ENCODE measurements at places on chromosomes 3 and 15.

- DNase-seq = no peak
Observed at GRCh38 chr3:171984883-171985282, 54.5 kb upstream of the FNDC3B start.

GRCh38 chr3:72160351-72160750, 375.4 kb upstream of the PROK2 start:
- DNase-seq = no peak

DNA sequence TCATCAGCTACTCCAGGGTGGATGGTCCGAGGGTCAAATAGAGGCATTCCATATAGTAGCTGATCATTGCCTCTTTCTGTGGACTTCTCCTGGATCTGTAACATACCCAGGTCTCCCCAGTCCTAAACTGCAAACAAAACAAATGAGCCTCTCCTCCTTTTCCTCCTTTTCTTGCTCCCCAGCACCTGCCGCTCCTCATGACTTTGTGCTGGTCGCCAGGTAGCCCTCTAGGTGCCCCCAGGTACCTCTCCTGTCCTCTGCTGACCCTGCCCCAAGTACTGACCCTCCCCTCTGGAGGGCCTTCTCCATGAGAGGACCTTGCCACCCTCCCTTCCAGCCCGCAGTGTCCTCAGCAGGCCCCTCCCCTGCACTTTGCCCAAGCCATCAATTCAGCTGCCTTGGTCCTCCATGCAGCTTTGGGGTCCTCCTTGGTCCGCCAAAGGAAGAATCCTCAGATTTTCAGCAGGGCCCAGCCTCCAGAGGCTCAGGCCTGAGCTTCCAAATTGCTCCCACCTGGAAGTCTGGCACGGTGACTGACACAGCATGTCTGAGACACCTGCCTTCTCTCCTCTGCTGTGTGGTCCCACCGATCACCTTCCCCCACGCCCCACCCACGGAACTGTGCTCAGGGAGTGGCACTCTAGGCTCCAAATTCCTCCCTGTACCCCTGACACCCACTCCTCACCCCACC, 111.0 kb downstream of the LRRK1 start:
- no peak for DNase-seq

GRCh38 chr3:114221165-114221880, 16.1 kb downstream of the ZNF80 start:
- DNase-seq = no peak

GRCh38 chr3:161319867-161320266, 51.5 kb downstream of the SPTSSB start:
- no peak for DNase-seq

DNA sequence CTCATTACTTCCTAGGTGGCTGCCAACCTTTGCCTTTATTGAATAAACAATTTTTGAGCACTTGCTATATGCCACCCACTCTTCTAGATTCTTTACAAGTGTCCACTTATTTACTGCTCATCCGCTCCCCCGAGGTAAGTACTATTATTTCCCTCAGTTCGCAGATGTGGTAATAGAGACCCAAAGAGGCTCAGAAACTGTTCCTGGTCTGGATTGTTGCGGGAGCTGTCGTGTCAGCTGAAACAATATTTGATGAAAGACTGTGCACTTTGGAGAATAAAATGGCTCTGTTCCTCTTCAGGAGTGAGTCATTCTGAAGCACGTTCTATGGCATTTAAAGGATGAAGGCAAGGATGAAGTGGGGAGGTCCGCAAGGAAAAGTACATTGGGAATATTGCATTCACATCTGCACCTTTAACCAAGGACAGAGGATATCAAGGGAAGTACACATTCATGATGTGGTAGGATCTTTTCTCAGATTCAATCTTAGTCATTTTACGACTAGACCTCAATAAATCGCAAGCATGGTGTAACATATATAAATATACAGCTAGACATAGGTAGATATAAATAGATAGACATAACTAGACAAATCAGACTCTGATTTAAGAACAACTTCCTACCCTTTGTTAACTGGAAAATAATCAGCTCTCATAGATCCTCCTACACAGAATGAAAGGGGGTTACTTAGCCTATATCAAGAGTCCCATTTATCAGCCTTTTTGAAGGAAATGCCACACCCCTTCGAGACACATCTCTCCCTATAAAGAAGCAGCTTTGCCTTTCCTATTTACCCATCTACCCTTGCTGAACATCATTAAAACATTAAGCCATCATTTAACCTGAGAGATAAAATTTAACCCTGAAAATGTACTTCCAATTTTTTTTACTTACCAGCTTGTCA, 70.3 kb downstream of the RORA start:
- no peak for DNase-seq

DNA sequence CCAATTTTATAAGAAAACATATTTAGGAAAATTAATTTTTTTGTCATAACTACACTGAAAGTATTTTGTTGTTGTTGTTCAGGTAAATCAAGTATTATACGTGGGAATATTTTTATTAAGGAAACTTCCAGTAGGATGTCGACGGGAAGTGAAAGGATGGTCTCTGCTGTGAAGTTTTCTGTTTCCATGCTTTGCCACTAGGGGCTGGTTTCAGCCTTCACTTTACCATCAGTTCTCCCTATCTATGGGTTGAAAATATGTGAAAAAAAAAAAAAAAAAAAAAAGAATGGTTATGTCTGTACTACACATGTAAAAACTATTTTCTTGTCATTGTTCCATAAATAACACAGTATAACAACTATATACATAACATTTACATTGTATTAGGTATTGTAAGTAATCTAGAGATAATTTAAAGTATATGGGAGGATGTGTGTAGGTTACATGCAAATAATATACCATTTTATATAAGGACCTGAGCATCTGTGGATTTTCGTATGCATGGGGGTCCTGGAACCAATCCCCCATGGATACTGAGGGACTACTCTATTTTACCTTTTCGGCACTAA, 136.7 kb downstream of the SMAD6 start:
- no peak for DNase-seq

- DNase-seq = no peak
Observed at GRCh38 chr15:92883876-92884435, 16.2 kb upstream of the CHD2 start.

- no peak for DNase-seq
Observed at GRCh38 chr3:160981217-160981938, 123.8 kb downstream of the B3GALNT1 start.

DNA sequence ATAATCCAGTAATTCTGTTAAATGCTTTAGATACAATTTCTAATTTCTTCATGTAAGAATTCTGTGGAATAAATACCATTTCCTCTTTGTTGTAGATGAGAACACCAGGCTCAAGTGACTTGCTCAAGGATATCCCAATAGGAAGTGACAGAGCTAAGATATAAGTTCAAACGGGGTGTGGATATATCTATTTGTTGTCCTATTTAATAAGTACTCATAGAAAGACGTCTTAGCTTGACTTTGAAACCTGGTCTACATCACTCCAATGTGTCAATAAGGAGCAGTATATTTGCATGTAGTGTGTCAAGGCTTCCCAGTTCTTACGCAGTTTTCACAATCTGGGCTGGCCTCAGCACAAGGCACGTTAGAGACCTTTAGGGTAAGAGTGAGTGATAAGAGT, 4.7 kb upstream of the GCSAM start:
- DNase-seq = no peak
